Retinal pigment epithelial cell (primary cell): ENCODE measurements at places on chromosomes 4 and X.
A peak's percentile ranks its signal among the peaks of the same experiment; 100 is the strongest.

- no peak for DNase-seq
Measured at GRCh38 chr4:94613248-94613647, 144.5 kb upstream of the BMPR1B start.

- DNase-seq = peak; percentile 18
Measured at GRCh38 chr4:74583089-74583700, 138.3 kb downstream of the AREG start.

DNA sequence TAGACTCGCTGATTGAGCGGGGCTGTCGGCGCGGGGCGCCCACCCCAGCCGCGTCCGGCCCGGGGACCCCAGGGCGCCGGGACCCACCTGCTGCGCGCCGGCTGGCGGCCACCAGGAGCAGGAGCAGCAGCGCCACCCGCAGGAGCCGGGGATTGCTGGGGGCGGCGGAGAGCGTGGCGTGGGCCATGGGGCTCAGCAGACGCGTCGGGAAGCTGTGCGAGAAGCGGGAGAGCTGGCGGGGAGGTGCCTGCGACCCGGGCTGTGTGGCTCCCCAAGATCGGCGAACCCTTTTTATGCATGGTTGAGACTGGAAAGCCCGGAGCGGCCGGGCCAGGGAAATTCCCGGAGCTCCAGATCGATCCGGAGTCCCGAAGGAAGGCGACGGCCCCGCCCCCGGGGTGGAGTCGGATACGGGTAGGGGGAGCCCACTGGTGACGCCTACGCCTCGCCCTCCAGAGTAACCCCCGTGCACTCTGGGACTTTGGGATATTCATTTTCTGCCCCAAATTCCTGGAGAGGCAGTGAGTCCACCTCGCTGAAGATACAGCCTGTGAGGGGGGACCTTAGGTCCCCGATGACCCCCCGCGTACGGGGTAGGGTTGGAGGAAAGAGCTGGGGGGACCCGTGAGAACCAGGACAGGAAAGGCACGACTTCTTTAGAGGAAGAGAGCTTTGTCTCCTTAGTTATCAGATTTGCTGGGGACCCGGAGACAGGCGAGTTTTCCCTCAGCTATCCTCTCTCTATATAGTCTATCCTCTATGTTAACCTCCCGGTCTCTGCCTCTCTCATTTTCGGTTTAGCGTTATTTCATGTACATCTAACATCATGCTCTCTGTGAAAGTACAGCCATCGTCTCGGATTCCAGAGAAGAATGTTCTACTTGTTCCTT, at the start of gene CXCL3:
Gene CXCL3, minus strand, starts transcription at position 265 of the 890 bp plus-strand sequence. Its CDS starts 78 bp downstream, at position 187.
- DNase-seq = no peak

DNA sequence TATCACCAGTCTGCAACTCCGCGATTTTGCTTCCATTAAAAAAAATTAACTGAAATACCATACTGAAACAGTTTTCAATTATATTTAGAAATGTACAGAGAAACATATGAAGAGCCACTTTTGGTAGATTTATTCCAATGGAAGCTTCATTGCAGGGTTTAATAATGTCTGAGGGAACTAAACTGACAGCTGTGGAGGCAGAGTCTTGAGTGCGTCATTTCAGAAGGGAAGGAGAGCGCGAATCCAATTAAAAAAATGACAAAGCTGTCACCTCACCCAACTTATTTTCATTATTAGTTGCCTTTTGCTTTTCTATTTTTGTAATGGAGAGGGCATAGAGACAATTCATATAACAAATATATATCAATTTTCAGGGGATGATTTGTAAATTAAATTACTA, 104.0 kb downstream of the UNC5C start:
- no peak for DNase-seq

DNA sequence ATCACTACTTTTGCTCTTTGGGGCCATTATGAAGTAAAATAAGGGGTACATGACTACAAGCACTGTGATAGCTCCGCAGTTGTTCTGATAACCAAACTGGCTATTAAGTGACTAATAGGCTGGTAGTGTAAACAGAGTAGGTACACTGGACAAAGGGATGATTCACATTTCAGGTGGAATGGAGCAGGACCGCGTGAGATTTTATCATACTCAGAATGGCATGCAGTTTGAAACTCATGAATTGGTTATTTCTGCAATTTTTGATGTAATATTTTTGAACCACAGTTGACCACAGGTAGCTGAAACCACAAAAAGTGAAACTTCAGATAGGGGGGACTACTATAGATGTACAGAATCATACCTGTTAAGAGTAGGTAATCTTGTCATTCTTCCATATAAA, 55.8 kb downstream of the PAK3 start:
- no peak for DNase-seq

DNA sequence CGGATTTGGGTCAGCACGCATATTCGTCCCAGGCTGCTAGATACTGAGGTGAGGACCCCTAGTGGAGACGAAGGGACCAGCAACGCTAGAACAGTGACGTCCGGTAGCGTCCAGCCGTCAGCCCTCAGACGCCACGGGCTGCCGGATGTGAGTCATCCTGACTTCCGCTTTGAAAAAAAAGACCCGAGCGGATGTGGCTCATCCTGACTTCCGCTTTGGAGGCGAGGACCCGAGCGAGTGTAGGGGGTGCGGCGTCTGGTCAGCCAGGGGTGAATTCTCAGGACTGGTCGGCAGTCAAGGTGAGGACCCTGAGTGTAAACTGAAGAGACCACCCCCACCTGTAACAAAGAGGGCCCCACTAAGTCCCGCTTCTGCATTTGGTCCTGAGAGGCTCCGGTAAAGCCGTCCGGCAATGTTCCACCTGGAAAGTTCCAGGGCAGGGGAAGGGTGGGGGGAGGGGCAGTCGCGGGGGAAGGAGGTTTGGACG, at the start of gene MAGEB2:
Gene MAGEB2, plus strand, starts transcription at position 207 of the 487 bp plus-strand sequence. CDS start 3,018 bp downstream, outside the sequence.
- DNase-seq = no peak

DNA sequence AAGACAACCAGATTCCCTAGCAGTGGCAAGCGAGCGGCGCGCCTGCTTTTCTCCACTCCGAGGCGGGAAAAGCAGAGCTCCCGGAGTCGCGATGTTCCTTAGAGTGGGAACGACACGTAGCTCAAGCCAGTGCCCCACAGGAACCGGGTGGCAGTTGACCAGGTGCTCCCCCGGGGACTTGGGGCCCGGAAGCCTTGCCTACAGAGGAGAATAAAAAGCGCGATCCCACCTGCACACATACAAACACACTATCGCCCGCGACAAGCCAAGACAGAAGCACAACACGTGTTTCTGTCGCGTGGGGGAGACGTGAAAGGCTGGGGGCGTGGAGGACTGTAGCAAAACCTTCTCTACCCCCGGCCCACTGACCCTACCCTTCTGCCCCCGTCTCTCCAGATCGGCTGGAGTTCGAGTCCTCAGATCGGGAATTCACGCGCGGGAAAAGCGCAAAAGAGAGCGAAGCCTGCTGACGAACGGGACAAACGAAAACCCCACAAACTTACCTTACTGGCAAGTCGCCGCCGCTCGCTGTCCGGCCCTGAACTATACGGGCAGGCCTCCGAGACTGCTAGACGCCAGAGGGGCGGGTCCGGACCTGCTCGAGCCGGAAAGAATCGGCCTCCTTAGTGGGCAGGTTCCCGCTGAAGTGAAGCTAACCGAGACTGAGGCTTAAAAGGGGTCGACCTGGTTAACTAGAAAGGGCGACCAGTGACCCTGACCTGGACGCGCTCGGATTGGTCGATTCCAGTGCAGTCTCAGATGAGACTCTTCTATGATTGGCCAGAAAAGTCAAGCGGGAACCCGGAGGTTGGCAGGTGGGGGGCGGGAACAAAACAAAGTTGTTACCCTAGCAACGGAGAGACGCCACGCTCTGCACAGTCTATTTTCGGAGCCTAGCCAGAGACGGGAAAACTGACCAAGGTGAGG, at the start of the genes DNAAF6 and NUP62CL:
Gene DNAAF6, plus strand, starts transcription at position 842 of the 927 bp plus-strand sequence. CDS start 6,265 bp downstream, outside the sequence.
Gene NUP62CL, minus strand, starts transcription at position 664 of the 927 bp plus-strand sequence. CDS start 31,287 bp downstream, outside the sequence.
- peak; percentile 35 for DNase-seq

DNA sequence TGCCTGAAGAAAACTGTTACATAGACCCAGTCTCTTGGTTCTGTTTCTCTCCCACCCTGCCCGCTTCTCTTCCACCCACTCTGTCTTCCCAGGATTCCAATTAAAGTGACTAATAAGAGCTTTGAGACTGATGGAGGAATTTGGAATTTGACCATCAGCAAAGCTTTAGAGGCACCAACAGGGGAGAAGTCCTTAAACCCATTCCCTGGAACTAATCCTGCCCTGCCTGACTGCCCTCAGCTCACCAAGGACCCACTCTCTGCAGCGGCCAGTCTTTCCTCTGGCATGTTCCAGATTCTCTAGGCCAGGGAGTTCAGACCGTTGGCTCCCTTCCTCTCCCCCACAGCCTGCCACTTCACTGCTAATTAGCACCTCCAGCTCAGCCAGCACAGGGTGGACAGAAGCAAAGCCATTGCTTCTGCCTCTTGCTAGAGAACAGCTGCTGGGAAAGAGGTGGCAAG, 23.9 kb downstream of the SCD5 start:
- DNase-seq = peak; percentile 75

- no peak for DNase-seq
Measured at GRCh38 chrX:150408561-150408960, 45.4 kb downstream of the MAMLD1 start.

- DNase-seq = no peak
Measured at GRCh38 chr4:147289181-147289580, 191.7 kb upstream of the EDNRA start.

DNA sequence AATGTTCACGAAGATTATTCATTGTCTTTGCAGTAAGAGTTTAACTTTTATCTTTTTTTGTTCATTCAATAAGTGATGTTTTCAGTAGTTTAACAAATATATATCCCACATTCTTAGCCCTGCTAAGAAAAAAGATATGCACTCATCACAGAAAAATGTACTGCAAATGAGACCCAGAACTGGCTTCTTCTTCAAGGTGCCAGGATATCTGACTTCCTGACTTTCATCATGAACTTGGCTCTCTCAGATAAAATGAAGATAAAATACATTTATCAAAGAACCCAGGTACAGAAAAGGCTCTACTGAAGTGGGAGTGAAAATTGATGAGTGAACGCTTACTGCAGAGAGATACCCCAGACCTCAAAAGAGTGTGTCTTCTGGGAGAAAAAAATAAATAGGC, 177.8 kb upstream of the DKK2 start:
- no peak for DNase-seq

GRCh38 chrX:149398027-149398426, 107.1 kb downstream of the IDS start:
- DNase-seq = no peak

DNA sequence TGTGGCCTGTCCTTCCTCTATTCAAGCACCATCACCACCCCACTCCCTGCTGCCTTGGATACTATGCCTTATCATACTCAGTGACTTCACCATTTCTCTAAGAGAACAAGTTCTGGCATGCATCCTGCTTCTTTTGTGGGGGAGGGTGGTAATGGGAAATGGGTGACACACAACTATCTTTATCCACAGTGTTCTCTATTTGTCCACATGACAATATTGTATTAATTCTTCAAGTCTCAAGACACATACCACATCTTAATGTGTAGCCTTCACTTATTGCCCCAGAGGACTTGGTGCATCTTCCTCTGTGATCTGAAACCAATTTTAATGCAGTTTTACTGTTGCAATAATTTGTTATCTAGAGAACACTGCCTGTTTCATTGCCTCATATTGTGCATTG, 29.3 kb upstream of the UGT2B7 start:
- DNase-seq = no peak

DNA sequence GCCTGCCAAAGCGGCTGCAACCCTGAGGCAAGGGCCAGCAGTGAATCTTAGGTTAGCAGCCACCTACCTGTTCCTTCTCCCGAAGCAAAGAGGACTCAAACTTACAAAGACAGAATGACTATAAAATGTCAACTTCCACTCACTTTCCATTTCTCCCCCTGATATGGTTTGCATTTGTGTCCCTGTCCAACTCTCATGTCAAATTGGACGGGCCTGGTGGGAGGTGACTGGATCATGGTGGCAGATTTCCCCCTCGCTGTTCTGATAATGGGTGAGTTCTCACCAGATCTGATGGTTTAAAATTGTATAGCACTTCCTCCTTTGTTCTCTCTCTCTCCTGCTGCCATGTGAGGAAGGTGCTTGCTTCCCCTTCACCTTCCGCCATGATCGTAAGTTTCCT, 35.3 kb upstream of the TMEM154 start:
- DNase-seq = no peak

- DNase-seq = no peak
Measured at GRCh38 chrX:49901048-49901447, 21.3 kb upstream of the CLCN5 start.

GRCh38 chr4:8377103-8378075, 63.1 kb downstream of the ACOX3 start:
- DNase-seq = no peak

GRCh38 chr4:1869530-1870327, 1.5 kb upstream of the NSD2 start:
- no peak for DNase-seq

DNA sequence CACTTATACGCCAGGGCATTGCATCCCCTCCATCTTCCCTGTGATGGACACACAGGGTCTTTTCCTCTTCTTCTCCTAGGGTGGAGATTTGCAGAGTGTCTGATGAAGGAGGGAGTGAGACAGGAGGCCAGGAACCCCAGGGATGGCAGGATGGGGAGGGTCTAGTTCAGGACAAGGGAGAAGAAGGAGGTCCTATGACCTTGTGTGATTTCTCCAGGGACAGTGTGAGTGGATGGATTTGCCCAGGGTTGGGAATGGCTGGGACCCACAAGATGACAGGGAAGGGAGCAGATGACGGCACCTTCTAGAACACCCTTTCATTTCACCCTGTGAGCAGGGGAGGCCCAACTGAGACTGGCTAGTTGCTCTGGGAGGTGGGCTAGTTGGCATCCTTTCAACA, 34.2 kb downstream of the CYTL1 start:
- DNase-seq = no peak

- DNase-seq = no peak
Measured at GRCh38 chrX:69510137-69510715, 6.1 kb downstream of the NALF2 start.

- no peak for DNase-seq
Measured at GRCh38 chr4:149794352-149794751, 21.3 kb downstream of the IQCM start.

DNA sequence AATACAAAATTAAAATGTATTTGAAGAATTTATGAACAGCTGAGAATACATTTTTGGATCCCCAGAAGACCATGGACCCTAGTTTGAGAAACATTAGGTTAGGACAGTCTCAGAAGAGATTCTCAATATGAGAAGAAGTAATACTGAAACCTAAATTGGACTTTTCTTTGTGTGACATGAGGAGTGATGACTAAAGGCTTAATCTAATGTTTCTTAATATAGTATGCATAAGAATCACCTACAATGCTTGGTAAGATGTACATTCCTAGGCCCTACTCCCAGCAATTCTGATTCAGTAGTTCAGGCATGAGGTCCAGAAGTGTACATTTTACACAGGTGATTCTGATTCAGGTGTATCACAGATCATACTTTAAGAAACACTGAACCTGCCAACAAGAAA, 31.6 kb upstream of the HUWE1 start:
- no peak for DNase-seq

DNA sequence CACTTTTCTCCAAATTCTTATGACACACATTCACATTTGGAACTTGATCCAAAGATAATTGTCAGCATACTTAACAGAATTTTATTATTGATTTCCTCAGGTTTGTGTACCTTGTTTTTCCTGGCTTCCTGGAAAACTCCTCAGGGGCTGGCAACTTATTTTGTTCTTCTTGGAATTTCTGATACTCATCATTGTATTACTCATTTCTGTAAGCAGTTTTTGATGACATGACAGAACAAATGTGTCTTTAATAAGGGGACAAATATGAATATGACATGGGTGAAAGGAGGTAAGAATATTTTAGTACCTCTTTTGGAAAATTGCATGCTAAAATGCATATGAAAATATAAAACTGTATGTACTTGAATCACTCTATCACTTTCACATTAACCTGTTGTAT, 237.8 kb downstream of the ADGRL3 start:
- no peak for DNase-seq

GRCh38 chr4:2648159-2648814, 107.8 kb downstream of the TNIP2 start:
- DNase-seq = no peak

- DNase-seq = no peak
Measured at GRCh38 chr4:139668658-139669201, 3.1 kb downstream of the MGST2 start.
